ENCODE measurements at places on chromosomes 11 and 22. TPM values are rescaled to one million over a fixed set of nuclear protein-coding genes. Genes with fewer than 3 reads are reported as not detected.

Gene TIMP3
- polyA plus RNA-seq, result 157 TPM

Gene NLRP10
- not detected for polyA plus RNA-seq

Gene SCGB2A2
- not detected for polyA plus RNA-seq

Gene SYT7
- polyA plus RNA-seq, result 5.6 TPM

Gene C11orf42
- polyA plus RNA-seq, result 1.2 TPM

Gene XKR3
- not detected for polyA plus RNA-seq

Gene CD3E
- polyA plus RNA-seq, result 1.2 TPM

Gene KCNA4
- 0.34 TPM for polyA plus RNA-seq

Gene ANKK1
- 0.33 TPM for polyA plus RNA-seq

Gene SCN2B
- polyA plus RNA-seq, result 4.7 TPM

Gene IFITM5
- 0.34 TPM for polyA plus RNA-seq

Gene IGSF9B
- polyA plus RNA-seq, result 6.4 TPM

Gene NXPE2
- polyA plus RNA-seq, result 0.30 TPM

Gene MAPK12
- polyA plus RNA-seq, result 10.6 TPM

Gene MMP10
- 0.14 TPM for polyA plus RNA-seq

Gene EMSY
- 28.8 TPM for polyA plus RNA-seq

Gene APOL4
- 9.9 TPM for polyA plus RNA-seq

Gene CASP5
- polyA plus RNA-seq, result not detected

Gene OOSP2
- not detected for polyA plus RNA-seq

Gene TP53AIP1
- polyA plus RNA-seq, result 1.4 TPM

Gene PATE2
- 0.11 TPM for polyA plus RNA-seq

Gene ADAMTS15
- 74.7 TPM for polyA plus RNA-seq

All from right renal pelvis (tissue), 4 donors.